ENCODE measurements at places on chromosomes 2 and 18.

DNA sequence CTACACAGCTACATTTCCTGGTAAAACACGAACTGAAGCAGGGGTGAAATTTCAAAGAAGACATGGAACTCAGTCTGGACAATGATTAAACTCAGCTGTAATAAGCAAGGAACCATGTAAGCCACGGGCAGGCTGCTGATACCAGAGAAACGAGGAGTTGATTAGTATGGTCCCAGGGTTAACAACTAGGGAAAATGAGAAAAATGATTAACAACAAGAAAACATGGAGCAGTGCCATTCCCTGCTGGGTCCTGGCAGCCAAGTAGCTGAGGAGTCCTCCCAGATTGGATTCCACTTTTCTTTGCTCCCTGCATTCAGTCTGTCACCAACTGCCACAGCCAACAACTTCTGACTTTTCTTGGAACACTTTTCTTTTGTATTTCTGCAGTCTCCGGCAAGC lies 517.0 kb upstream of the KLHL29 start:
- no peak for DNase-seq

DNA sequence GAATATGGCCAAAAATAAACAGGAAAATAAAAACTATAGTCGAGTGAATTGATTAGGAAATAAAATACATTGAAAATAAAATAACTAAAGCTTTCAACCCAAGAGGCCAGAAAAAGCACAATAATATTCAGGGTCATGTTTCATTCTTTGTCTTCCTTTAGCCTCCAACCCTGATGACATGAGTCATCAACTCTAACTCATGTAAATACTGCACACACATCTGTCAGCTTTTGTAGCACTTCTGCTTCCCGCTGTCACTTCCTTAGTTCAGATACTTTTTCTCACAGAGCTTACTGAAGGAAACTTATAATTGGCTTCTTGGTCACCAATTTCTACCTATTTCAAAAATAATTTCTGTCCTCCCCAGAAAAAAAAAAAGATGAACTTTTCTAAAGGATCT lies 112.8 kb downstream of the UPP2 start:
- DNase-seq: no peak

DNA sequence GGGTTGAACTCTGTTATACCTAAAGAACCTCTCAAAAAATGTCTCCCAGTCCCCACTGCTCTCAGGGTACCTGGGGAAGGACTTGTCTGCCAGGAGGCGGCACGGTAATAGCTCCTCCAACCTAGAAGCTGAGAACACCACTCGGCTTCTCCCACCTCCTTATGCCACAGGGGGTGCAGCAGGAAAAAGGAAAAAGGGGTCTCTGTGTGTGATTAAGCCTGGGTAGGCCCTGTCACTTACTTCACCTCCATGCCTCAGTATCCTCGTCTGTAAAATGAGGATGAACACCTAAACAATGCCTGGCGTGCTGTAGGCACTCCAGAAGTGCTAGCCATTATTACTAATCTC lies 76.6 kb downstream of the EMX1 start:
- no peak for DNase-seq

- DNase-seq: no peak
Measured at GRCh38 chr18:63150326-63150725, 169.2 kb downstream of the BCL2 start.

GRCh38 chr2:86072271-86072858 lies 33.3 kb downstream of the POLR1A start:
- DNase-seq: no peak

- DNase-seq: no peak
Measured at GRCh38 chr2:121231385-121232000, 53.5 kb downstream of the TFCP2L1 start.

DNA sequence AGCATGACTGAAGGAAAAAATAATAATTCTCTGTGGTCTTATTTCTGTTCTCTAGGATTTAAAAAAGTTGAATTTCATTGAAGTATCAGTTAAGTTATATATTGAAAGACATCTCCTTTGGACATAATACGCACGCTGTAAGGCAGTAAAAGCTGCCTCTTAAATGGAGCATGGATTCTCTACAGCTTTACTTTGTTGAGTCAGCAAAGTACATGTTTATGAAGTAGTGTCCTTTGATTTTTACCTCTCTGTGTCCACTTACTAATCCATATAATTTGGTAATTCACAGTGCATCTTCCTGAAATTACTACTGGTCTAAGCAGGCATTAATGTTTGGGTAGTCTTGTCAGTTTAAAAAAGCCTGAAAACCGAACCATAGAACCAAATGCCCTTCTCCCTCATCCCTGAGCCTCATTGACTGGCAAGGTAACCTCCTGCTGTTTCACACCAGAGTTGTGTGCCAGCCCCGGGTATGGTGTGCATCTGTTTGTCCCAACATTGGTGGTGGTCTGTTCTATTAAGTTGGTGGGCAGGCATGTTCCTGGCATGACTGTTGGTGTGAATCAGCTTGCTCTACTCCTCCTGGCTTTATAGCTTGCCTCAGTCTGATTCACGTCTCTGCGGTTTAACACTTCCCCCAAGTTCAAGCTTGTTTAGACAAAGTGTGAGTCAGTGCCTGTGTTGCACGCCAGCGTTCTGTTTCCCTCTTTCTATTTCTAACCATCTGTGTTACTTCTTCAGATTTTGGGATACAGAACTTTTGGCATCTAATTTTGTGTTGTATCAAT lies 71.0 kb upstream of the ITM2C start:
- DNase-seq: peak; percentile 37

DNA sequence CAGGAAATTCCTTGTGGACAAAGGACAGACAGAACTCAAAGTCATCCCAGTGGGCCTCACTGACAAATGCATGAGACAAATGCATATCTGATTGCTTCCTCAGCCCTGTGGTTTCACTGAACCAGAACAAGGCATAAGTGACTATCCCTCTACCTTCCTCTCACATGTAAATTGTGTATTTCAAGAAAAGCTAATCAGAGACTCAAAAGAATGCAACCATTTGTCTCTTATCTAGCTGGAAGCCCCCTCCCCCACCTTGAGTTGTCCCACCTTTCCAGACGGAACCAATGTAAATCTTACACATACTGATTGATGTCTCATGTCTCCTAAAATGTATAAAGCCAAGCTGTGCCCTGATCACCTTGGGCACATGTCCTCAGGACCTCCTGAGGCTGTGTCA lies 102.0 kb upstream of the TMEM200C start:
- no peak for DNase-seq

DNA sequence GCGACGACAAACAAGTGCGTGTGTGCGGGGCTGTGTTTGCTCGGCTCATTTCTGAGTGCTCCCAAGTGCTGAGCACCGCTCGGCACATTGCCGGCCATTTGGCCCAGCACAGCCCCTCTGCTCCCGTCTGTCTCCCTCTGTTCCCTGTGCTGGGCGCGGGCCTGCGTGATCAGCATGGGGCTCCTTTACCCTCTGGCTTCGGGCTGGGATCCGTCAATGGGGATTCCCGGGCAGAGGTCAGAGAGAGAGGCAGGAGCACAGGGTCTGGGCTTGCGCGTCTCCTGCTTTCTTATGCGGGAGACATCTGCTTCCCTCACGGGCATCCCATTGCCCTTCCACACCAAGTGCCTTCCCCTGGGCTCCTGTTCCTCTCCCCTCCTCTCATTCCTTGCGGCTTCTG lies 234.0 kb downstream of the ACKR3 start:
- DNase-seq: no peak

DNA sequence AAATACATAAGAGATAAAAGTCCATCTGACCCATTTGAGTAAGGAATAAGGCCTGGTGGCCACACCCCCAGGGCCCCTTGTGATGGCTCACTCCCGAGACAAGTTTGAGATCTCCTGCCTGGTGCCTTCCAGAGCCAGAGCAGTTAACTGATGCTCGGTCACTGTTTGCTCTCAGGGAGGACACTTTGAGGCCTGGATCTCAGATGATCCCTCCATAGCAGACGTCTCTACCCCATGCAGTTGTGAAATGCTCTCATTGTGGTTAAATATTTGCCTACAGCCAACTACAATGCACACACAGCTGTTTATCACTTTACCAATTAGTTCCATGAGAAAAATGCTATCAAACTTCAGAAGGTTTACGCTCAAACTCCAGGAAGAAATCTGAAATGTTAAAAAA lies 12.3 kb downstream of the GYPC start:
- DNase-seq: no peak

DNA sequence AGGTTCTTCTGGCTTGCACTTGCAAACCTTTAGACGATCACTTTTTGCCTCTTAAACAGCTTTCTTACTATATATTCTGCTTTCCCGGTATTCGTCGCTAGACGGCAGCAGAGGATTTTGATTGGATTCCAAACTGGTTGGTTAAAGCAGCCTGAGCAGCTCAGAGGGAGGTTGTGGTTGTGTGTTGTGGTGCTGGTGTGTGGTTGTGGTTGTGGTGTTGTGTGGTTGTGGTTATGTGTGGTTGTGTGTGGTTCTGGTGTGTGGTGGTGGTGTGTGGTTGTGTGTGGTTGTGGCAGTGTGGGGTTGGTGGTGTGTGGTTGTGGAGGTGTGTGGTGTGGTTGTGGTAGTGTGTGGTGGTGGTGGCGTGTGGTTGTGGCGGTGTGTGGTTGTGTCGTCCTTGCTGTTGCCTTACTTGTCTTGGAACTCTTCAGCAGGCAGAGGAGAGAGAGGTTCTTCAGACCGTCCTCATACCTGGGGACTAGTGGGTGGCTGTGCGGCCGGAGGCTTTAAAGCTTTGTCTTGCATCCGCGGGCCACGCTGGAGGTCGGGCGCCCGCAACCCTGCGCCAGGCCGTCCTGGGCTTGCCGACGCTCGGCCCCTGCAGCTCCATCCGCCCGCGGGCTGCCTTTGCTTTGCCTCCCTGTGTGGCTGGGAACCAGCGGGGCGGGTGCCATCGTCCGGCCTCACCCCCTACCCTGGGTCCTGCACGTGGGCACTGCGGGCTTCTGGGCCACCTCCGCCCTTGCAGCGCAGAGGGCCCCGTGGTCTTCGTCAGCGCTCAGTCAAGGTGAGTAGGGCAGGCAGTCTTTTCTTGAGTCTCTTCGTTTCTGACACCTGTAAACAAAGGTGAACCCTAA lies 190.8 kb downstream of the ARHGAP28 start:
- DNase-seq: no peak

DNA sequence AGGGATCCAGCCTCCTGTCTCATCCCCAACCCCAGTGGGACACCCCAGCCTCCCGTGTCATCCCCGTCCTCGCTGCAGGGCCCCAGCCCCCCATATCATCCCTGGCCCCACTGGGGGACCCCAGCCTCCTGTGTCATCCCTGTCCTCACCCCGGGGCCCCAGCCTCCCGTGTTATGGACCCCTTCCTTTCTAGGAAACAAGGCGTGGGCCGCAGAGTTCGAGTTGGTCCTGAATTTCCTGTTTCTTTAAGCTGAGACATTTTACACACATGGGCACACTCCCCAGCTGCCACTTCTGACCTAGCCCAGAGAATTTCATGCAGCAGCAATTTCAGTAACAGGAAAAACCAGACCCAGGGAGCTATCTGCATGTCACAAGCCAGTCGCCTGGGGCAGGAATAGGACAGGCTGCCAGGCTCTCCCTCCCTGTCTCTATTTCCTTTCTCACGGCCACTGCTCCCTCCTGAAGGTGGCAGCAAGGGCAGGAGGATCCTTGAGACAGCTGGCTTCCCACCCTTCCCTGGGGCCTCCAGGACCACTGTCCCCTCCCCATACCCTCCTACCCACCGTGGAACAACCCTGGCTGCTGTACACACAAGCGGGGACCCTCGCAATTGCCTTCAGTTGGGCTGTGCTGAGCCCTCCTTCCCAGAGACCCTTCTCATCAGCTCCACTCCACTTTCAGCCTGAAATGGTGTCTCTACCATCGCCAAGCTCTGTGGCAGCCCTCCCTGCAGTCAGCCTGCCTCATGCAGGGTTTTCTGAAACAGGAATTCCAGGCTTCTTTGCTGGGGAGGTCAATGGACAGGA lies 141.9 kb upstream of the ID2 start:
- no peak for DNase-seq

GRCh38 chr2:168060986-168061750 lies 186.2 kb downstream of the STK39 start:
- no peak for DNase-seq

- DNase-seq: no peak
Measured at GRCh38 chr2:114083717-114084387, 194.0 kb downstream of the ACTR3 start.

DNA sequence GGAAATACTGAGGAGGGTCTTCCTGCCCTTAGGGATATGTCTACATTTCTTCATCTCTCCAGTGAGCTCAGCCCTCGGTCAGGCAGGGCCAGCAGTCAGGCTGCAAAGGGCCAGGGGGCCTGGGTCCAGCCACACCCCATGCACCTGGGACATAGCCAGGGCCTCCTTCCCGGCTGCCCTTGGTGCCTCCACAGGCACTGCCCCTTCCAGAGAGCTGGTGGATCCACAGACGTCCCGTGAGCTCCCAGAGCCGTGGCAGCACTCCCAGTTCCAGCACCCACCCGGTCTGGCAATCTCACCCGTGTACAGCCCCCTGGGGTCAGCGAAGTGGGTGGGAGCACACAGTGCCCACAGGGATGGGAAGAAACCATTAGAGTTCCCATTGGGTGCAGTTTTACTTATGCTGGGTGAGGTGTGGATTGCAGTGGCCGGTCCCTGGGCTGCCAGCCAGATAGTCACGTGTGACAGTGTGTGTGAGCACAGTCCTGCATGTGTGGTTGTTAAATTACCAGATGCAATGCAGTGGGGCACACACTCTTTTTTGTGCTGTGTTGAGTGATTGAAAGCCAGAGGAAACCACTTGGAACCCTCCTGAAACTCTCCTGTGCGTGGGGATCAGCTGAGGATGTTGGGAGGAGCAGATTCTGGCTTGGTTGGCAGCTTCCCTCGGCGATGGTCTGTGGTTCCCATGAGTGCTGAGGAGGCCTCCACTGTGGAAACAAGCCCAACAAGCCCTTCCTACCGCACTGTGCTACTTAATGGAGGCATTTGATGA lies 131.0 kb downstream of the SNTG2 start:
- no peak for DNase-seq

DNA sequence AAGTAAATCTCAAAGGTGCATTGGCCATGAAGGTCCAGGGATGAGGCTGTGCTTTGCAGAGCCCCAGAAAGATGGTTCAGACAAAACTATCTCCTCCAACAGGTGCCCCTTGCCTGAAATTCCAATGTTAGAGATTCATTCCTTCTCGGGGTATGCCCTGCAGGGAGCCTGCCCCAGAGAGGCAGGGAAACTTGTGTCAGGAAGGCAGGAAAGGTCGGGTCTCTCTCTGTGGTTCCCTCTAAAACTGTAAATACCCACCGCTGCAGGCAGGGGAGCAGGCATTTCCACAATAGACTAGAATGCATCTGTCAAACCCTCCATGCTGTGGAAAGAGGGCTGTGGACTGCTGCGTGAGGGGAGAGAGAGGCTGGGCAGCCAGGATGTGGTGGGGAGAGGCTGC lies 207.8 kb upstream of the SMAD2 start:
- no peak for DNase-seq

- DNase-seq: no peak
Measured at GRCh38 chr2:205967391-205968075, 118.4 kb downstream of the INO80D start.

- DNase-seq: no peak
Measured at GRCh38 chr2:216866515-216867095, 6.7 kb upstream of the TNP1 start.

- no peak for DNase-seq
Measured at GRCh38 chr2:144330951-144331673, 188.8 kb downstream of the ZEB2 start.

Data from stimulated activated CD8-positive, alpha-beta memory T cell treated with anti-CD3 and anti-CD28 coated beads, Interleukin-7, amount 100 ng/mL, for 24 hours (primary cell).